Stimulated activated CD4-positive, alpha-beta T cell treated with anti-CD3 and anti-CD28 coated beads, Interleukin-4, amount 100 ng/mL, for 24 hours (primary cell): ENCODE measurements at places on chromosomes 3 and 15.
A peak's percentile ranks its signal among the peaks of the same experiment; 100 is the strongest.

DNA sequence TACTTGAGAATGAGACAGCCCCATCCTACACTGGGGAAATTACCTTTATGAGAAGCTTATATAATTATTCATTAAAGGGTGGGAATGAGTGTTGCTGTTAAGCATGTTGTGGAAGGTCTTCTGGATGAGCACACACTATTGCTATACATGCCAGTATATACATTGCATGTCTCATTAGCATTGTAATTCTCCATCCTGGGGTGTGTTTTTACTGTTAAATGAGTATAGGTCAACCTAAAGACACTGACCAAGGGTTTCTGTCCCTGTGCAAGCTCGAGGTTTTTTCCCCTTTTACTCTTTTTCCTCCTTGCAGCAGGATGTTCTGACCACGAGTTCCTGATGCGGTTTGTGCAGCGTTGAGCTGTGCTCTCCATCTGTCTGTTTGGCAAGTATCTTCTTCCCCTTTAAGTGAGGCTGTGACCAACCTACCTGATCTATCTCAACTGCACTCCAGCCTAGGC, 7.2 kb upstream of the IVD start:
- no peak for DNase-seq

DNA sequence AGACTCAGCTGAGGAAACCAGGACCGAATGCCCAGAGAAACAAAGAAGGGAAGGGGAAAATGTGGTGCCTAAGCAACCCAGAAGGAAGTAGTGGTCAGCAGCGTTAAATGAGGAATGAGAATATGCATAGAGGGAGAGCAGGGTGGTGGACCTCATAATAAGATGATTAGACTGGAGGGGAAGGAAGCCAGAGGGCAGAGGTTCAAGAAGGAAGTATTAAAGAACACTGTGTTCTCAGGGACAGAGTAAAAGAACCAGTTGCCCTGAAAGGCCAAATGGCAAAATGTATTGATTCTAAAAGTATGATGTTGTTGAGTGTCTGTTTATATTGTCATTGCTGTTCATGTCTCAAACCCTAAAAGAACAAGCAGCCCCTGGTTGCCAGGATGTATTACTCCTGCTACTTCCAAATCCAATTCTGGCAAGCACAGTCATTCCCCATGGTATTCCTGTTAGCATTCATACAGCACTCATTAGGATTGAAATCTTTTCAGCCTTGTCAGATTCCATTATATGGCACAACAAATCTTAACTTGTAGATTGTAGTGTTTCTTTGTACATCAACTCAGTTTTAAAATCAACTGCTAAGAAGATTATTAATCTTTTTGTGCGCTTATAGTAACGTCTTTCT, 23.4 kb downstream of the P2RY1 start:
- DNase-seq = no peak

DNA sequence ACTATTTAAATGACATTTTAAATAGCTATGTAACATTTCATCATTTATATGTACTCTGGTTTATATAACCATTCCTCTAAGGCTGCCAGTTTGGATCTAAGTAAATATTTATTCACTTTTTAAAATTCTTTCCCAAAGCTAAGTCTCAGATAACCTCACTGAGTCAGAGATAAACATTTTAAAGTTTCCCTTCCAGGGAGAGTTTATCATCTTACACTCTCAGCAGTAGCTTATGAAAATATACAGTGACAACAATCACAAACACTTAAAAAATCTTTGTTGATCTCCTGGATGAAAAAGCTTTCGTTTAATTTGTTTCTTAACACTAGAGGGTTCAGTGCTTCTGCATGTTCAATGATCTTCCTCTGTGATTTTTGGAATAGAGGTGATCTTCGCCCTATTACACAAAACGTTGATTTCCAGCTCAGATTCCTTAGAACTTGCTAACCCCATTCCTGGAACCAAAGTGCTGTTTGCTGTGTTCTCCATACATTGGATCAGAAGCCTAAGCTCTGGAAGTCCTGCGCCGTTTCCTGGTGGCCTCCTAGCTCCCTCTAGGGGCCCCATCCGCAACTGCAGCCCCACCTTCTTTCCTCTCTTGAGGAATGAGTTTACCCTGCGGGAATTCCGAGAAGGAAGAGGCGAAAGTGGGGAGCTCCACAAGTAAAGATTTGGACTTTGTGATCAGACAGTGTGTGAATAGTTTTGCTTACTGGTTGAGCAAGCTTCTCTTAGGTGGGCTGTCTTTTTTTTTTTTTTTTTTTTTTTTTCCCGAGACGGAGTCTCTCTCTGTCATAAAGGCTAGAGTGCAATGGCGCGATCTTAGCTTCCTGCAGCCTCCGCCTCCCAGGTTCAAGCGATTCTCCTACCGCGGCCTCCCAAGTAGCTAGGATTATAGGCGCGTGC, 29.3 kb upstream of the SACM1L start:
- peak; percentile 49 for DNase-seq

DNA sequence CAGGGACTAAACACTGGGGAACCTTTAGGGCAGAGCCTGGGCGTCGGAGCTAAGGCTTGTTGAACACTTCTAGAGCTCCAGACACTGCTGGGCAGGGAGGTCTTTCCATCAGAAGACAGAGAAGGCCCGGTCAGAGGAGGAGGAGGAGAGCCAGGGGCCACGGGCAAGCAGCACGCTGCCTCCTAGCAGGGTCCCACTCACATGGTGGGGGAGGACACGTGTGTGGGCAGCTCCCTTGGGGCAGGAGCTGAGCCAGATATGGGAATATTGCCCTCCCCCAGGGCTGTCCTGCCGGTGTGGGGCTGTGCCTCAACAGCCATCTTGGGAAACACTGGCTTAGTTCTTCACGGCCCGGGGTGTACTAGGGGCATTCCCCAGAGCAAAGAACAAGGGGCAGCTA, 89.6 kb upstream of the TLE3 start:
- no peak for DNase-seq

- DNase-seq = no peak
These were observed 27.4 kb upstream of the SLCO2A1 start for GRCh38 chr3:134057006-134057653.

DNA sequence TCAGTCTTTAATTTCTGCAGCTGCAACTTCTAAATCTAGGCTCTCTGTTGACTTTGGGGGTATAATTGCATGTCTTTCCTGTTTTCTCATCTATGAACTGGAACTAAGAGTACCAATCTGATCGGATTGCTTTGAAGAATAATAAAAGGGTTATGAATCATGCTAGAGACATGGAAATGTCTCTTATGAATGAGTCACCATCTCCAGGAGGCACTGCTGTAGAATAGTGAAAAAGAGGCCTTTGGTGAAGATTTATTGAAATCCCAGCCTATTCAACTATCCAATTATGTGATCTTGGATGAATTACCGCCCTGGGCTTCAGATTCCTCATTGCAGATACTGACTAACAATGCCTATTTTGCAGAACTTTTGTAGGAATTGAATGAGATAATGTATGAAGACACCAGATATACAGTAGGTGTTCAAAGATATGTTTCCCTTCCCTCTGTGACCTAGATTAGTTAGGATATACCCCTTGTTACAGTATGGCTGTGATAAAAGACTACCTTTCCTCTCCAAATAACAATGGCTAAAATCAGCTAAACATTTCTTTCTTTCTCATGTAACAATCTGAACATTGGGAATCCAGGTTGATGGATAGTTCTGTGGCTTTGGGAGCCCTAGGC, 11.5 kb upstream of the CMTM8 start:
- no peak for DNase-seq

- DNase-seq = no peak
These were observed 83.0 kb upstream of the KCNAB1 start for GRCh38 chr3:156037356-156037755.
